ENCODE measurements at places on chromosomes 5 and 9.
A peak's percentile ranks its signal among the peaks of the same experiment; 100 is the strongest.

DNA sequence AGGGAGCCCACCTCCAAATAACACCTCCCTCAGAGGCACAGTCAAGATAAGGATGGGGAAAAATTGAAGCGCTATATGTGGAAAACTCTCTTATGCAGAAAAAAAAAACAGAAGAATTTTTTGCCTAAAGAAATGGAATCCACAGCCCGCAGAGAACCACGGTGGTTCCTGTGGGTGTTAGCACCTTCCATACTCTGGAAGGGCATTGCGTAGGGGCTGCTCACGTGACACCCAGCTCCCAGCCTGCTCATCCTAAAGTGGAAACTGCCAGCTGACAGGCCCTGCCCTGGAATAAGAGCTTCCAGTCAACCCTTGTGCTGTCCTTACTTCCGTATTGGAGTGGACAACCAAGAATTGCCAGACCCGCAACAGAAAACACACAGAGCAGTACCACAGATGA, 142.5 kb downstream of the FSTL4 start:
- no peak overlapping the region for H3K4me3 ChIP-seq
- peaks cover 5% of the 10 kb centered on the region for H3K4me1 ChIP-seq

GRCh38 chr9:71768388-71769174, at the start of gene CEMIP2:
Gene CEMIP2 (minus strand): TSS chr9:71768513. CDS start chr9:71750373, 18,140 bp downstream.
- H3K27ac ChIP-seq: peak within 1 kb of the TSS; percentile 91
- H3K4me3 ChIP-seq: peak within 1 kb of the TSS; percentile 88
- peaks cover 48% of the 10 kb centered on the region for H3K4me1 ChIP-seq
- DNase-seq: peak; percentile 91
- no peaks in the 10 kb centered on the region for H3K27me3 ChIP-seq

DNA sequence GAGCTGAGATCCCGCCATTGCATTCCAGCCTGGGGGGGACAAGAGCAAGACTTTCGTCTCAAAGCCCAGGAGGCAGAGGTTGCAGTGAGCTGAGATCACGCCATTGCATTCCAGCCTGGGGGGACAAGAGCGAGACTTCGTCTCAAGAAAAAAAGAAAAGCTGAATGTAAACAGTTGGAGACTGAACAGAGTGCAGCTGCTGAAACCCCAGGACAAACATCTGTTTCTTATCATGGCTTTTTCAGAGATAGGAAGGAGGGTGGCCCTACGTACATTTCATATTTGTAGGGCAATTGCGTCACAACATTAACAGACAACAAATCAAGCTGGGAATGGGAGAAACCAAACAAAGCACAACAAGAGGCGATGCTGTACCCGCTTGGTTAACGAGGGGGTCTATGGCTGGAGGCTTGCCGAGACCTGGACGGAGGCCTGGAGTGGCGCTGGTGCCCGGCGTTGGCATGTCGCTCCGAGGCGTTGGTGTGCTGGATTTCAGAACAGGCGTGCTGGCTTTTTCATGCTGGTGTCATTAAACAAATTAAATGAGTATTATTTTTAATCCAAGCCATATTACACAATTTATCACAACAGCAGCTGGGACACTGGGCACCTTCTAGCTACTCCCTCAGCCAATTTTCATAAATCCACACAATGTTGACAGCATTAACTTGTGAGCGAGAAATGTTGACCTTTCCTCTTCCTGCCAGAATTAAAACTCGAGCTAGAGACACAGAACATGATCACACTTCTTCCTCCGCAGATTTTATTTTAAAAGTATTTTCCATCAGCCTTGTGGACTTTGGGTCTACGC, 76.1 kb downstream of the TLE1 start:
- no peak overlapping the region for H3K27ac ChIP-seq
- H3K27me3 ChIP-seq: no peaks in the 10 kb centered on the region
- no peak overlapping the region for H3K4me3 ChIP-seq
- H3K4me1 ChIP-seq: peaks cover 7% of the 10 kb centered on the region

DNA sequence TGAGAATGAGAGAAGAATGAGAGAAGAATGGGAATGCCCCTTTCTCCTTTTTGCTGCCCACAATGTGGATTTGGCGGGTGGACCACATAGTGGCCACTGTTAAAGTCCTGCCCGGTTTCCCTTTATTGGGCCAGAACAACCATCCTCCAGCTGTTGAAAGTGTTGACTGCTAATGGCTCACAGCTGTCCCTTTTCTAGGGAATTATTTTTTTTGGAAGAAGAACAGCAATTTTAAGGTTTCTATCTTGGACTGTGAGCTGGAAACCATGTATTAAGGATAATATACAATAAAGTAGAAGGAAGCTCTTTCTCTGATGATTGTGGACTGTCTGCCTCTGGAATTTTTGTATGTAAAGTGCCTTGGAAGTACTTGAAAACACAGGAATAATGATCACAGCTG, 185.9 kb downstream of the DMRT2 start:
- H3K36me3 ChIP-seq: no peaks in the 10 kb centered on the region
- H3K4me1 ChIP-seq: no peaks in the 10 kb centered on the region
- no peak overlapping the region for H3K4me3 ChIP-seq
- H3K27me3 ChIP-seq: no peaks in the 10 kb centered on the region
- H3K27ac ChIP-seq: no peak overlapping the region

- H3K27me3 ChIP-seq: peaks cover 16% of the 10 kb centered on the region
- H3K27ac ChIP-seq: no peak overlapping the region
- no peaks in the 10 kb centered on the region for H3K4me1 ChIP-seq
- no peaks in the 10 kb centered on the region for H3K36me3 ChIP-seq
- no peak overlapping the region for H3K4me3 ChIP-seq
Observed at GRCh38 chr9:88741335-88741734, 206.4 kb downstream of the NXNL2 start.

- peaks cover 8% of the 10 kb centered on the region for H3K4me1 ChIP-seq
- no peak for DNase-seq
- H3K27ac ChIP-seq: no peak overlapping the region
- H3K36me3 ChIP-seq: no peaks in the 10 kb centered on the region
Observed at GRCh38 chr9:76691517-76692313, 72.5 kb upstream of the PCA3 start.

DNA sequence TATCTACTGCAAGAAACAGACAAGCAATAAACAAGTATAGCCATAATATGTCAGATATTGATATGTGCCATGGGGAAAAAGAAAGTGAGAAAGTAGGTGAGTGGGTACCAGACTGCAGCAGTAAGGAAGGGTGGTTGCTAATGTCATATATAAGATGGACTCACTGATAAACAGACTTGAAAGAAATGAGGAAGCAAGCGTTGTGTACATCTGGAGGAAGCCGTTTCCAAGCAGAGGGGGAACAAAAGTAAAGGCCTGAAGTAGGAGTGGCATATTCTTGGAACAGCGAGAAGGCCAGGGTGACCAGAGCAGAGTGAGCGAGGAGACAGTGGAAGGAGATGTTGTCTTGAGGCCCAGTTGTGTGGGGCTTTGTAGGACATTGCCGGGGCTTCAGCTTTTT, 142.2 kb upstream of the MAP3K1 start:
- H3K4me3 ChIP-seq: no peak overlapping the region
- H3K27ac ChIP-seq: peak overlapping the region; percentile 26
- peaks cover 22% of the 10 kb centered on the region for H3K36me3 ChIP-seq
- no peaks in the 10 kb centered on the region for H3K27me3 ChIP-seq
- peaks cover 54% of the 10 kb centered on the region for H3K4me1 ChIP-seq

GRCh38 chr5:178279723-178280438, 47.3 kb upstream of the PHYKPL start:
- H3K4me1 ChIP-seq: peaks cover 4% of the 10 kb centered on the region
- no peak overlapping the region for H3K4me3 ChIP-seq
- peak; percentile 64 for DNase-seq
- no peaks in the 10 kb centered on the region for H3K36me3 ChIP-seq
- peak overlapping the region; percentile 50 for H3K27ac ChIP-seq

DNA sequence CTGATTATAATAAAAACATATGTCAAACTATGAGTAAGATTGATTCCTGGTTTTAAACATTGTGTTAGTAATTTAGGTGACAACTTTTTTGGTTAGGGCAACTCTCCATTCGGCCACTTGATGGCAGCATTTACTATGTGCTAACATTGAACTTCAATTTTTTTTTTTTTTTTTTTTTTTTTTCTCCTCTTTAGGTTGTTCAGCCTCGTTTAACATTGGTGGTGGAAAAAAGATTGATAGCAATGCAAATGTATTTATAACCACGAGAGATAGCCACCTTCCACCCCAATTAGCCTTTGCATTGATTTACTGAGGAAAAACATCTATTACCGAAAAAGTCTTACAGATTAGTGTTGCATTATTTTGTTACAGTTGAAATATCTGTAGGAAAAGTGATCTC, 159.1 kb downstream of the CSNK1G3 start:
- no peak overlapping the region for H3K27ac ChIP-seq
- H3K27me3 ChIP-seq: no peaks in the 10 kb centered on the region

DNA sequence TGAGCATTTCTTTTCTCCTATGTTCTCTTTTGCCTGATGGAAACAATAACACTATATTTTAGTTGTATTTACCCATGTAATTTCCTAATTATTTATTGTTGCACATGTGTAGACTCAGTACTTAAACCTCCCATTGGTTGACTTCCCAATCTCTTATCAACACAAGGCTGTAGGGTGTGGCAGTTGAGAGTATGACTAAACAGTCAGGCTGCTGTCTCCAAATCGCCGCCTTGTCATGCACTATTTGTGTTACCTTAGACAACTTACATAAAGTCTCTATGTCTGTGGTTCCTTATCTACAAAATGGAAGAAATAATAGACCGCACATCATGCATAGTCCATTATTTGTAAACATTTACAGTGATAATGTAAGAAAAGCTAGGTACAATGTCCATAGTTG, 68.9 kb upstream of the EFNA5 start:
- H3K27me3 ChIP-seq: peaks cover 9% of the 10 kb centered on the region
- no peak for DNase-seq
- no peaks in the 10 kb centered on the region for H3K36me3 ChIP-seq
- no peaks in the 10 kb centered on the region for H3K4me1 ChIP-seq
- no peak overlapping the region for H3K4me3 ChIP-seq
- no peak overlapping the region for H3K27ac ChIP-seq

- H3K4me3 ChIP-seq: no peak overlapping the region
- no peak overlapping the region for H3K27ac ChIP-seq
- no peaks in the 10 kb centered on the region for H3K4me1 ChIP-seq
- H3K27me3 ChIP-seq: no peaks in the 10 kb centered on the region
- no peak for DNase-seq
Observed at GRCh38 chr5:173664154-173664526, 47.7 kb upstream of the BOD1 start.

DNA sequence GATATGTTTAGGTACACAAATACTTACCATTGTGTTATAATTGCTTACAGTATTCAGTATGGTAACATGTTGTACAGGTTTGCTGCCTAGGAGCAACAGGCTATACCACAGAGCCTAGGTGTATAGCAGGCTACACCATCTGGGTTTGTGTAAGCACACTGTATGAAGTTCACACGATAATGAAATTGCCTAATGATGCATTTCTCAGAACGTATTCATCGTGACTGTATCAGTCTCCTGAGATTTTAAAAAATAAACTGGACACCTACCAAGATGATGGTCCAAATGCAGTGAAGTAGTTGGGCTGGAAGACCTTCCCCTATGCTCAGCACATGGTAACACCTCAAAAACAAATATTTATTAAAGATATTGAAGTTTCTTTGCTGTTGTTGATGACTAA, 103.3 kb upstream of the NFIB start:
- H3K27ac ChIP-seq: no peak overlapping the region
- H3K4me1 ChIP-seq: no peaks in the 10 kb centered on the region
- H3K4me3 ChIP-seq: no peak overlapping the region
- H3K36me3 ChIP-seq: no peaks in the 10 kb centered on the region
- no peak for DNase-seq

DNA sequence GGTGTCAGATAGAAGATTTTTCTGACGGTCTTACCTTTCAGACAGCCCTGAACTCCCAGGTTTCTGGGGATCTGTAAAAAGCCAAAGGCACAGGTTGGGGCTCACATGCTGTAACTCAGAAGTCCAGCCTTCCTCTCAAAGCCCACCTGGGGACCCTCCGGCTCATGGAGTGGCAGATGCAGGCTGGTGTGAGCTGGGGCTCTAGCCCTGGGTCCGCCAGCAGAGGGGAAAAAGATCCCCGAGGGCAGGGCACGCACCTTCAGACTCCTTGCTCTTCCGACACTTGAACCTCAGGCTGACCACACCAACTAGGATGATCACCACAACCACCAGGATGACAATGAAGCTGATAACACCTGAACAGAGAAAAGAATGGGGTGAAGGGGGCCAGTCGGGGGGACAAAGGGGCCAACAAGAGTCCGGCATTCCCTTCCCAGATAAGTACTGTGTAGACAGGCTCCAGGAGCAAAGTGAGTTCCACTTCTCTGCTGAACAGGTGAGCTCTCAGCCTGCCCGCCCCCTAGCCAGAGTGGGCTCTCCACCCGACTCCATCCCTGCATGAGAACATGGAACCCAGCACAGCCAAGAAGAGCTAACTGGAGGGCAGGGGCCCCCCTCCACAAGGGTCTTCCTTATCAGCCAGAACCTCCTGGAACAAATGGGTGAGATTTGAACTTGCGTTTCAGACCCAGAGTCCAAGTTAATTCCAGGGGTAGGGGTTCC, 7.8 kb downstream of the ECSCR start:
- H3K4me3 ChIP-seq: no peak overlapping the region
- no peaks in the 10 kb centered on the region for H3K27me3 ChIP-seq
- H3K36me3 ChIP-seq: no peaks in the 10 kb centered on the region

GRCh38 chr9:114223564-114224246, 68.4 kb downstream of the COL27A1 start:
- H3K27me3 ChIP-seq: no peaks in the 10 kb centered on the region
- no peak for DNase-seq
- H3K4me1 ChIP-seq: no peaks in the 10 kb centered on the region
- no peak overlapping the region for H3K27ac ChIP-seq
- no peaks in the 10 kb centered on the region for H3K36me3 ChIP-seq
- no peak overlapping the region for H3K4me3 ChIP-seq

- H3K27ac ChIP-seq: no peak overlapping the region
- peaks cover 18% of the 10 kb centered on the region for H3K4me1 ChIP-seq
- peak; percentile 60 for DNase-seq
- no peak overlapping the region for H3K4me3 ChIP-seq
Observed at GRCh38 chr9:104743376-104743985, 4.0 kb upstream of the NIPSNAP3A start.

DNA sequence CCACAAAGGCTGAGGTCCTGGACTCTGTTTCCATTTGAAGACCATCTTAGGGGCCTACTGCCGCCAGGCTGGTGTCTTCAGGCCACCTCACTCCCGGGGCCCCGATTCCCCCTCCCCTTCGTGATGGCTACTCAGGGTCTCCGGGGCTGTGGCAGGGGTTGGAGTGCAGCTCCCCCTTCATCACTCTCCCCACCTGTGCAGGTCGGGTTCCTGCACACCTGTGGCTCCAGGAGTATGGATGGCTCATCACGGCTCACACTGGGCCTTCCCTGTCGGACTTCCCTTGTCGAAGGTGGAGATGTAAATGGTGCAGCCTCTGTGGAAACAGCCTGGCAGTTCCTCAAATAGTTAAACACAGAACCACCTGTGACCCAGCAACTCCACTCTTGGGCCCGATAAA, 11.9 kb downstream of the LCN9 start:
- DNase-seq: no peak
- no peaks in the 10 kb centered on the region for H3K27me3 ChIP-seq
- H3K27ac ChIP-seq: no peak overlapping the region

GRCh38 chr9:33780276-33780675, 15.1 kb upstream of the PRSS3 start:
- H3K36me3 ChIP-seq: no peaks in the 10 kb centered on the region
- no peak overlapping the region for H3K27ac ChIP-seq
- peaks cover 1% of the 10 kb centered on the region for H3K4me1 ChIP-seq
- no peak for DNase-seq
- peaks cover 25% of the 10 kb centered on the region for H3K27me3 ChIP-seq

Measured in activated CD4-positive, alpha-beta T cell treated with anti-CD3 and anti-CD28 coated beads, Interleukin-2, amount 10 ng/mL, durations not matched to agents 7 days and 5 days (primary cell).